ENCODE measurements at places on chromosomes 11 and 22.

GRCh38 chr22:37749831-37750595 lies 53.2 kb downstream of the TRIOBP start:
- DNase-seq = no peak

- DNase-seq = no peak
Observed at GRCh38 chr11:30561691-30562415, 24.3 kb downstream of the MPPED2 start.

DNA sequence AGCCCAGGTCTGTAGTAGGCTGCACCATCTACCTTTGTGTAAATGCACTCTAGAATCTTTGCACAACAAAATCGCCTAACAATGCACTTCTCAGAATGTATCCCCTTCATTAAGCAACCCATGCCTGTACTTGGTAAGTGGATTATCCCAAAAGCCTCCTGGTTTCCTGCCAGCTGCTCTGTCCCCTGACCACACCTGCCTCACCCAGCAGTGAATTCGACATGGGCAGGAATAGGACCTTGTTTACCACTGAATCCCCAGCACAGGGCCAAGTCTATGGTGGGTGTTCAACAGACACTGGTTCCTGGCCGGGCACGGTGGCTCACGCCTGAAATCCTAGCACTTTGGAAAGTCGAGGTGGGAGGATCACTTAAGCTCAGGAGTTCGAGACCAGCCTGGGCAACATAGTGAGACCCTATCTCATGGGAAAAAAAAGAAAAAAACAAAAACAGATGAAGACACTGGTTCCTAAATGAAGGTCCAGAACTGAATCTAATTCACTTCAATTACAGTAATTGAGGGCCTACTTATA lies 5.1 kb upstream of the SYCE3 start:
- no peak for DNase-seq

- DNase-seq = no peak
Observed at GRCh38 chr22:21628386-21629254, 1.2 kb downstream of the YDJC start.

GRCh38 chr22:22161924-22162851 lies 82.4 kb upstream of the VPREB1 start:
- no peak for DNase-seq

Data from stimulated activated CD8-positive, alpha-beta memory T cell treated with anti-CD3 and anti-CD28 coated beads, Interleukin-7, amount 100 ng/mL, for 24 hours (primary cell).